Smooth muscle cell of the brain vasculature (primary cell): ENCODE measurements at places on chromosomes 16 and 17.

DNA sequence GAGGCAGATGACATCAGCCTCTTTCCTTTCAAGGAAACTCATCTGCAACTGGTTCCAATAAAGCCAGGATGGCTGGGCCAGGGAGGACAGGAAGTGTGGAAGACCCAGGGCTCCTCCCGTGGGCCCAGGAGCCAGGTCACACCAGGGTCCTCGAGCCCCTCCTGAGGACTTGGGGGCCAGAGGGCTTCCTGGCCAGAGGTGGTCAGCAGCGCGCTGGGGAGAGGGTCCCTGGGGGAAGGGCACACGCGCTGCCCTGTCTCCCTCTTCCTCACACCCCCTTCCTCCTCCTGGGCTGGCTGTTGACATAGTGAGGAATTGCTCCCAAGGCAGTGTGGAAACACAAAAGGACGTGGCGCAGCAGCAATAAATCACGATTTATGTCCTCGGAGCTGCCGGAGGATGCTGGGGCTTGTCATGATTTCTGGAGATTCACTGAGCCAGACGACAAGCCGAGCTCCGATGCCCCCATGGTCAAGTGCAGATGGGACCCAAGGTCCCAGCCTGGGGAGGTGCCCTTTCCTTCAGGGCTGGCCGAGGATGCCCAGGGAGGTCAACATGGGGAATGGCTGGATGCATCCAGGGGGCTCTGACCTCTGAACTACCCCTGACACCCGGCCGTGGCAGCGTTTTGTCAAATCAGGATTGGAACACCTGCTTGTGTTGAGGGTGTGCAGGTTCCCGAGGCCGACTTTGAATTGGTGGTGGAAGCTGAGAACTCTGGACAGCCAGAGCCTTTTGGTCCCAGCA, 152.6 kb downstream of the IRF8 start:
- no peak for DNase-seq

- DNase-seq: no peak
Observed at GRCh38 chr16:53945996-53946395, 242.0 kb downstream of the FTO start.

DNA sequence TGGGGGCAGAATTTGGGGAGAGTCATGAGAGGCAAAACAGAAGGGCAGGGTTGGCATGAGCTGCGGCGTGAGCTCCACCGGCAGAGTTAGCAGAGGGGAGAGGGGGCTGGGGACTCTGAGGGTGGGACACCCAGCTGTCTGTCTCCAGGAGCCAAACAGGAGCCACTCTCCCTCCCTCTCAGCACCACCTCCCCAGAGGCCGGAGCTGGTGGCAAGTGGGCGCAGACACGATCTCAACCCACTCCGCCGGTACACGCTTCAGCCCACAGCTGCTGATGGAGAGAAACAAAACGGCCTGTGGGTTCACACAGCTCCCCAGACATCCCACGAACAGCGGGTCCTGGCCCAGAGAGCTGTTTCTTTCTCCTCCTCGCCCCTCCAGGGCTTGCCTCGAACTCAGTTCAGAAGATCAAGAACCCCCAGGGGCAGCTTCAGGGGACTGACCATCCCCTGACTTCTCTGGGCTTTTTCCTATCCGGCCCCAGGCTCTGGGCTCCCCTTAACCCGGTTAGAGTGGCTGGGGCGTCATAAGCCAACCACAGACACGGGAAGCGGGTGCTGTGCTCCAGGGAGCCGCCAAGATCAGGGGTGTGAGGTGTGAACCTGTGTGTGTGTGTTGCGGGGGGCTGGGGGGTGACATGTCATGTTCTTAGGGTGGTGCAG, 7.6 kb downstream of the RHBDF2 start:
- DNase-seq: no peak

- no peak for DNase-seq
Observed at GRCh38 chr16:85349365-85350145, 237.3 kb upstream of the CIBAR2 start.

- DNase-seq: no peak
Observed at GRCh38 chr16:9135797-9136196, 44.4 kb downstream of the HAPSTR1 start.

DNA sequence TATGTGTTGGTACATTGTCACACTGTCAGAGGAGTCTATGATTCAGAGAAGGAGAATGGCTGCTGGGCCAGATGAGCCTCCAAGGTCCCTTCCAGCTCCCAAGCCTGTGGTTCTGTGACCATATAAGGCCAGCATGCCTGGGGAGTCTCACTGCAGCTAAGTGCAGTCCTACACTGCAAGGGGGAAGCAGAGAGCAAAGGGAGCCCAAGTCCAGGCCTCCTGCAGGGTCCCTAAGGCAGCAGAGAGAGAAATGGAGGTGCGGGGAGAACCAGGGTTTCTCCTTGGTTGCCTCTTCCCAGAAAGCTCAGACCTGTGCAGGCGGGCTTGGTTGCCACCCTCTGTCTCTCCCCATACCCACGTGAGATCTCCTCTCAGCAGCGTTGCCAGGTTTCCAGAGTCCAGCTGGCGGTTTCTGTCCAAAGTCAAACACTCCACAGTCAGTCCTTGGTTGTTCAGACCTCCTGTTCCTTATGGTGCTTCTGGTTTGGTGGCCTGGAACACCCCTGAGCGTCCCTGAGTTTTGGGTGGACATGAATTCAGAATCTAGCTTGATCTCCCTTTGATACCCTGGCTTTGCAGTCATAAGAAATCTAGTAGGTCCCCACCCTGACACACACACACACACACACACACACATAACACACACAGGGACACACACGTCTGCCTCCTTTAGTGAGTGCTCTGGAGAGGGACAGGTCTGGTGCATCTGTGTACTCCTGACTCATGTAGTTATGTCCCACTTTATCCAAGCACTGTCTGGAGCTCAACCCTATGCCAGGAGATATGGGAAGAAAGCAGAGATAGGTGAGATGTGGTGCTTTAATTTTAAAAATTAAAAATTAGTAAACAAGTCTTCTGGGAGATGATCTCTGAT, 78.8 kb downstream of the GNAO1 start:
- peak; percentile 13 for DNase-seq
